ENCODE measurements at places on chromosomes 5 and 9.

DNA sequence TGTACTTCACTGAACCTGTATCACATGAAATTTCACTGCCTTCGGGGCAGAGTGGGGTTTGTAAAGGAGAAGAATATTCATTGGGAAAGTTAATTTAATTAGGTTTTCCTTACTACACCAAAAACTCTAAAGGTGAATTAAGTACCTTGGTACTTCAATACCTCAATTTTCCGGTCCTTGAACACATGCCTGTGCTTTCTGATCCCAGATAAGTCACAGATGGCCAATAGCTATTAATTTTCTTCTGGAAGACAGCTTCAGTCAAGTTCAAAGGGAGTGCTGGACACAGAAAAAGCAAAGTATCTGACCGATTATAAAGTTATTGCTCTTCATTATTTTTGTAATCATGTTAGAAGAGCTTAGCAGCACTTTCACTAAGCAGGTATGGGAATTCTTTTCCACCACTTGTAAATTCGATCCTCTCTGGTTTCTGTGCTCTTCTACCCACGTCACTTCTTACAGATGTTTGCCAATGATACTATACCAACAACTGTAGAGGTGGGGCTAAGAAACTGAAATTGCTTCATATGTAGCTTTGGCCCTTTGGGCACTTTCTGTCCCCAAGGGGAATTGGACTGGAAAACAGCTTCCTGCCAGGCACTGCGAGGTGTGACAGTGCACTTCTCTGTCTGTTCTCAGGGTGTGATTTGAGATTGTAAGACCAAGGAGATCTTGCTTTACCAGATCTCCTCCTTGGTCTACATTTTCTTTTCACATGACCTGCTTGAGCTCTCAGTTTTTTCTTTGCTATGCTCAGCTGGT is 164.0 kb downstream of the CCDC192 start:
- no peaks in the 10 kb centered on the region for H3K4me1 ChIP-seq
- H3K27ac ChIP-seq, result no peak overlapping the region
- H3K4me3 ChIP-seq, result no peak overlapping the region
- no peak for DNase-seq
- H3K36me3 ChIP-seq, result no peaks in the 10 kb centered on the region

GRCh38 chr9:121562301-121562700 is 62.7 kb upstream of the GGTA1 start:
- H3K36me3 ChIP-seq, result no peaks in the 10 kb centered on the region
- H3K27me3 ChIP-seq, result no peaks in the 10 kb centered on the region
- DNase-seq, result no peak
- no peak overlapping the region for H3K4me3 ChIP-seq
- no peaks in the 10 kb centered on the region for H3K4me1 ChIP-seq
- H3K27ac ChIP-seq, result no peak overlapping the region

GRCh38 chr5:81195335-81195929 is 37.7 kb upstream of the CKMT2 start:
- H3K27me3 ChIP-seq, result no peaks in the 10 kb centered on the region
- DNase-seq, result no peak
- H3K27ac ChIP-seq, result no peak overlapping the region

DNA sequence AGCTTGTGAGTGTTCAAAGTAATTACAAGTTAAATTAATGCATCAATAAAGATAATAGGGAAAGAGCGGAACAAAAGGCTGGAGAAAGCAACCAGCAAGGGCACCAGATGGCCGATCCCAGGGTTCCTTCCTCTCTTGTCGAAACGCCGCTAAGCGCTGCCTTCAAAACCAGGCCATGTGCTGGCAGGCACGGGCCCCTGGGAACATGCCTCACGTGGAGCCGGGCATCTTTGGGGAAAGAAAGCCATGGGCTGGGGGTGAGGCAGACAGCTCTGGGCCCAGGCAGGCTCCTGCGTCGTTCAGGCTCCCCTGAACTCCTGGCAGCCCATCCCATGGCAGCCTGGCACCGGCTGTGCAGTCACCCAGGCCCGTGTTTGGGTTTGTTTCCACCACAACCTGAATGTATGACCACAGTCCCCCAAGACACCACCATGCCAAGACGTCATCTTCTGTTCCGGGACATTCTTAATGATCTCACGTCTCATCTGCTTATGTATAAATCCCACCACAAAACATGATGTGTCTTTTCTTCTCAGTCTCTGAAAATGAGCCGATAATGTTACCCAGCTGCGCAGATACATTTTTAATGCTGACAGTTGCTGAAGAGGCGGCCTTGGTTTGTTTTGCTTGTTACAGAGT is 110.4 kb upstream of the SARDH start:
- H3K4me3 ChIP-seq, result no peak overlapping the region
- H3K36me3 ChIP-seq, result no peaks in the 10 kb centered on the region
- peaks cover 5% of the 10 kb centered on the region for H3K4me1 ChIP-seq
- no peaks in the 10 kb centered on the region for H3K27me3 ChIP-seq

GRCh38 chr9:121073038-121073437 is 1.7 kb upstream of the CNTRL start:
- peaks cover 16% of the 10 kb centered on the region for H3K4me1 ChIP-seq
- DNase-seq, result no peak
- no peak overlapping the region for H3K4me3 ChIP-seq
- H3K27ac ChIP-seq, result no peak overlapping the region

GRCh38 chr5:146744068-146744745 is 134.3 kb downstream of the PPP2R2B start:
- no peak overlapping the region for H3K4me3 ChIP-seq
- H3K27ac ChIP-seq, result no peak overlapping the region
- no peaks in the 10 kb centered on the region for H3K36me3 ChIP-seq
- DNase-seq, result no peak
- no peaks in the 10 kb centered on the region for H3K4me1 ChIP-seq

DNA sequence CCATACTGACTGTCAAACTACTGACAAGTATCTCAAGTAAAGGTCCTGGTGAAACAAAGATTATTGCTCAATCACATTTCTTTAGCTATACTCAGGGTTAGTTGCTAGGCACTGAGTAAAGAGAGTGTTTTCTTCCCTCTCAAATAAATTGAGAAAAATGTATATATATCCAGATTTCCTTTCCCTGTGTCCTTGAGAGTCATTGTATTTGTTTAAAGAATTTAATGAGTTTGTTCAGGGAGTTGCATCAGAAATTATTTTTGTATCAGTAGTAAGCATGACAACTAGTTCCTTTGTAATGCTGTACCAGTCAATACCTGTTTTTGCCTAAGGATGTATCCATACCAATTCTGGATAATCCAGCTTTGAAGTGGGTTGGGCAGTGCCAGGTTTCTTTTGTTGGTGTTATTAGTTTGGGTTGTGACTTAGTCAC is 3.2 kb upstream of the ANKHD1 start:
- no peak for DNase-seq
- H3K27ac ChIP-seq, result no peak overlapping the region
- H3K4me1 ChIP-seq, result peaks cover 1% of the 10 kb centered on the region
- no peaks in the 10 kb centered on the region for H3K36me3 ChIP-seq
- no peaks in the 10 kb centered on the region for H3K27me3 ChIP-seq

DNA sequence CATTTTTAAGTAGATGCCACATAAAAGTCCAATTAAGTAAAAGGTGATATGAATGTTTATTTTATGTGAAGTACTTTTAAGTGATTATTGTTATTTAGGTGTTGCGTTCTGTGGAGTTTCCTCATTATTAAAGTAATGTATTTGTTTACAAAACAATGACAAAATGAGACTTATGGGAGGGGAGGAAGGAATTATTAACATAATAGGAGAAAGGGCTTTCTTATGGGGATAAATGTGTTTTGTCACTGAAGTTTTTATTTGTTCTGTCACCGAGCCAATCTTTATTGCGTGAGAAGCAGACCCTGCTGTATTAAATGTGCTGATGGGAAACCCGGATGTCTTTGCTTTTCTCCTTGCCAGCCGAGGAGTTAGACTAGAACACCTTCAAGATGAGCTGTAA is 44.5 kb downstream of the TRIO start:
- H3K36me3 ChIP-seq, result no peaks in the 10 kb centered on the region
- H3K27me3 ChIP-seq, result no peaks in the 10 kb centered on the region
- H3K27ac ChIP-seq, result no peak overlapping the region
- no peak for DNase-seq

- H3K4me1 ChIP-seq, result no peaks in the 10 kb centered on the region
- peaks cover 4% of the 10 kb centered on the region for H3K27me3 ChIP-seq
- no peak for DNase-seq
- H3K36me3 ChIP-seq, result no peaks in the 10 kb centered on the region
- H3K27ac ChIP-seq, result no peak overlapping the region
- H3K4me3 ChIP-seq, result no peak overlapping the region
These were observed 28.7 kb downstream of the ROR2 start for GRCh38 chr9:91921371-91921770.

GRCh38 chr9:89605465-89606048 is 745 bp downstream of the GADD45G start:
- H3K27ac ChIP-seq, result peak overlapping the region; percentile 82
- peak; percentile 66 for DNase-seq
- peak overlapping the region; percentile 79 for H3K4me3 ChIP-seq
- no peaks in the 10 kb centered on the region for H3K27me3 ChIP-seq
- no peaks in the 10 kb centered on the region for H3K36me3 ChIP-seq

DNA sequence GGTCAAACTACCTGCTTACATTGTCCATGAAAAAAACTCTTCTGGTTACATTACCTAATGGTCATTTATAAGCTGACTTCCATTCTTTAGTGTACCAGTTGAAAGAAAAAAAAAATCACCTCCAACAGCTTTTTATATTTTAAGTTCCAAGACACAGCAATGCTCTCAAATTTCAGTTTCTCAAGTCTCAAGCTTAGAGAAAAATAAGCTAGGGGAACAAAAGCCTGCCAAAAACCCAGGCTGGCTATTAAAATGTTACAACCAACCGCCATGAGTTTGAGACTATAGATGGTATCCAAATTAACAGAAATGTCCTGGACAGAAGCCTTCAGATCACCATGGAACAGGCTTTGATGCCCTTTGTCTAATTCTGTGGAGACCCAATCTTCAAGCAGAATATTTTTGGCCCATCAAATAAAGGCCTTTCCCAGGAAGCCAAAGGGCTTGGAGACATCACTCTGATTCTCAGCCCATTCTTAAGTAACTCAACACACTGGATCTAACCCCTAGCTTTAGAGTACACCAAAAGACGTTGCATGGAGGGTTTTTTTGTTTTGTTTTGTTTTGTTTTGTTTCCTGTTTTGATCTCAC is 343.7 kb downstream of the GLIS3 start:
- no peak overlapping the region for H3K27ac ChIP-seq
- H3K4me3 ChIP-seq, result no peak overlapping the region
- H3K4me1 ChIP-seq, result no peaks in the 10 kb centered on the region
- H3K27me3 ChIP-seq, result no peaks in the 10 kb centered on the region
- DNase-seq, result no peak

DNA sequence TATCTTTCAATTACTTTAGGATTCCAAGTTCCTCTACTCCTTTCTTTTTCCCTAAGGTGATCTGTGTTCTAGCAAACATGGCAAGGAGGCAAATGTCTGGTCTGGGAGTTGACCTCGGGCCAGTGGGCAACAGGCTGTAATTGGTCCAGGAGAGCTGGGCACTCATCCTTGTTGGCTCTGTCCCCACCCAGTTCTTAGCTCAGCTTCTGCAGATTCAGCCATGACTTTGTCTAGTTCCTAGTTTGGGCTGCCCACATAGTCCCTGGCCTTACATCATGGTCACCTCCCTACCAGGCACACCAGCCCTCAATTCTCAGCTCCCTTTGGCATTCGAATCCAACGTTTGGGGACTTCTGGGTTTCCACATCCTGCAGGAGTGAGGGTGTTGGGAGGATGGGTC is 92.1 kb upstream of the DAP start:
- H3K36me3 ChIP-seq, result no peaks in the 10 kb centered on the region
- no peak overlapping the region for H3K4me3 ChIP-seq
- DNase-seq, result no peak
- H3K27me3 ChIP-seq, result no peaks in the 10 kb centered on the region
- H3K27ac ChIP-seq, result no peak overlapping the region

- H3K27me3 ChIP-seq, result no peaks in the 10 kb centered on the region
- H3K4me1 ChIP-seq, result no peaks in the 10 kb centered on the region
- no peak for DNase-seq
- no peak overlapping the region for H3K27ac ChIP-seq
These were observed 139.0 kb upstream of the GAS1 start for GRCh38 chr9:87086221-87086818.

- peaks cover 2% of the 10 kb centered on the region for H3K36me3 ChIP-seq
- no peaks in the 10 kb centered on the region for H3K27me3 ChIP-seq
- H3K27ac ChIP-seq, result peak overlapping the region; percentile 36
- peaks cover 15% of the 10 kb centered on the region for H3K4me1 ChIP-seq
- no peak overlapping the region for H3K4me3 ChIP-seq
- DNase-seq, result no peak
These were observed 3.8 kb downstream of the EGR1 start for GRCh38 chr5:138468966-138469539.

DNA sequence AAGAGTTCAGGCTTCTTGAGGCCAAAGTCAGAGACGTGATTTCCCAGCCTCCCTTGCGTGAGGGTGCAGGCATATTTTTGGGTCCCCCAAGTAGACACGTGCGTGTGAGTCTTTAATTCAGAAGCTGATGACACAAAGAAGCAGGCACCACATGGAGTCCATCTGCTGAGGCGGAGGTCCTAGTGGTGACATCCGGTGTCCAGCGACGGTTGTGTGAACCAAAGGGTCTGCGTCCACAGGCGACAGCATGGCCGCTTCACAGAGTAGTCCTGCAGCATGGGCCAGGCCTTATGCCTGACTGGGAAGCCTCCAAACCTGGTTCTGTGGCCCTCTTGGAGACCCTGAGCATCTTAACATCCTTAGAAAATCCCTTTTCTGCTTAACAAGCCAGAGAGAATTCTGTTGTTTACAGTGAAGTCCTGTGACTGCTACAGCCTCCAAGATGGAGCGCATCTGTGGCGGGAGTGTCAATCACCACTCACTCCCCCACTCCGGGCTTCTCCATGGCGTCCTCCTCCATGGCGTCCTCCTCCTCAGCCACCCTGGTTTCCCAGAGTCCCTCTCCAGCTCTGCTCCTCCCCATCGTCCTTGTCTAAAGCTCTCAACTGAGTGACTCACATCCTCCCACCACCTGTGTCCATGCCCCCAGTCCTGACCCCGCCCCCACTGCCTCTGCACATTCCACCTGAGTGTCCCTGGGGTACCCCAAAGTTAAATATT is 133.8 kb downstream of the PAX5 start:
- H3K27ac ChIP-seq, result no peak overlapping the region
- no peak overlapping the region for H3K4me3 ChIP-seq
- H3K36me3 ChIP-seq, result no peaks in the 10 kb centered on the region

GRCh38 chr9:12718482-12719026 is 25.4 kb downstream of the TYRP1 start:
- H3K4me1 ChIP-seq, result no peaks in the 10 kb centered on the region
- DNase-seq, result no peak
- no peaks in the 10 kb centered on the region for H3K27me3 ChIP-seq
- no peak overlapping the region for H3K4me3 ChIP-seq

GRCh38 chr5:181204826-181205760 is at the start of gene TRIM7:
Gene TRIM7, minus strand, starts transcription at chr5:181205196. Its CDS starts 86 bp downstream, at chr5:181205110.
- H3K4me3 ChIP-seq, result peak within 1 kb of the TSS; percentile 45
- no peaks in the 10 kb centered on the region for H3K36me3 ChIP-seq
- no peak for DNase-seq
- H3K27me3 ChIP-seq, result no peaks in the 10 kb centered on the region
- no peak within 1 kb of the TSS for H3K27ac ChIP-seq

GRCh38 chr5:158851488-158851887 is 248.2 kb downstream of the EBF1 start:
- no peak for DNase-seq
- no peaks in the 10 kb centered on the region for H3K4me1 ChIP-seq
- H3K36me3 ChIP-seq, result no peaks in the 10 kb centered on the region
- H3K27me3 ChIP-seq, result no peaks in the 10 kb centered on the region
- H3K27ac ChIP-seq, result no peak overlapping the region
